GM12864 (cell line): ENCODE measurements at places on chromosomes 1 and 21.

DNA sequence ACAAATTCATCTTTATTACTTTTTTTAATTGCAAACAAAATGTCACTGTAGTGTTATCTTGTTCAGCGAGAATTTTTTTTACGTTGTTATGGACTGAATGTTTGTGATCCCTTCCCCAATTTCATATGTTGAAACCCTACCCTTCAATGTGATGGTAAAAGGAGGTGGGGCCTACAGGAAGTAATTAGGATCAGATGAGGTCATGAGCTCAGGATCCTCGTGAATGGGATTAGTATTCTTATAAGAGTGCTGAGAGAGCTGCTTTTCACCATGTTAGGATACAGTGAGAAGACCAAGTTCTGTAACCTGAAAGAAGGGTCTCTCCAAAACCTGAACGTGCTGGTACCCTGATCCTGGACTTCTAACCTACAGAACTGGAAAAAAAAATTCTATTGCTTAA, 646.0 kb upstream of the TMPRSS15 start:
- DNase-seq, result no peak

- DNase-seq, result no peak
These were observed 7.2 kb downstream of the OVGP1 start for GRCh38 chr1:111420377-111420776.

GRCh38 chr1:217149791-217150190, 426.6 kb upstream of the ESRRG start:
- DNase-seq, result no peak

DNA sequence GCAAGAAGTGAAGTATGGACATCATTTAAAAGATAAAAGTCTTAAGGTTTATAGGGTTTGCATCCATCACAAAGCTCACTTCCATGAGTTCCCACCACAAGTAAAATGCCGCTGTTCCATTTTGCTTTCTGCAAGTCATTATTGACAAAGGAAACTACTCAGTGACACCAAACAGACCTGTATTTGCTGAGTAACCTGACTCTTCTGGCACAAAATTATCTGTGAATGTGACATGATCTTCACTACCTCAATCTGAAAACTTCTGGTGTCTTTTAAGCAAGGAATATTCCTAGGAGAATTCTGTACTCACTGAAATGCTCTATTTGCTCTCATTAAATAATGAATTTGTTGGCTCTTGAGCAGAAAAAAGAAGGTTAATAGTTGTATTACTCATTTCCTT, 1077.4 kb upstream of the ADGRL4 start:
- no peak for DNase-seq

- DNase-seq, result peak; percentile 18
These were observed 6.6 kb upstream of the ETV3L start for GRCh38 chr1:157105988-157106812.

DNA sequence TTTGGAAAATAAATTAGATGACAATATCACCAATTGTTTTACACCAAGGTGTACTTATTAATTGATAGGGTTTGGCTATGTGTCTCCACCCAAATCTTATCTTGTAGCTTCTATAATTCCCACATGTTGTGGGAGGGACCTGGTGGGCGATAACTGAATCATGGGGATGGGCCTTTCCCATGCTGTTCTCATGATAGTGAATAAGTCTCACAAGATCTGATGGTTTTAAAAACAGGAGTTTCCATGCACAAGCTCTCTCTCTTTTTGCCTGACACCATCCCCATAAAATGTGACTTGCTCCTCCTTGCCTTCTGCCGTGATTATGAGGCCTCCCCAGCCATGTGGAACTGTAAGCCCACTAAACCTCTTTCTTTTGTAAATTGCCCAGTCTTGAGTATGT, 131.0 kb upstream of the LMO4 start:
- no peak for DNase-seq

GRCh38 chr1:94422115-94422820, 4.1 kb downstream of the ABCD3 start:
- no peak for DNase-seq

GRCh38 chr1:221961532-221962292, 219.8 kb upstream of the DUSP10 start:
- DNase-seq, result peak; percentile 25
